Stimulated activated CD8-positive, alpha-beta memory T cell treated with anti-CD3 and anti-CD28 coated beads, Interleukin-4, amount 100 ng/mL, for 1 hour (primary cell): ENCODE measurements at places on chromosomes 3 and 15.

- DNase-seq = no peak
Observed at GRCh38 chr3:55899887-55900286, 412.8 kb upstream of the WNT5A start.

DNA sequence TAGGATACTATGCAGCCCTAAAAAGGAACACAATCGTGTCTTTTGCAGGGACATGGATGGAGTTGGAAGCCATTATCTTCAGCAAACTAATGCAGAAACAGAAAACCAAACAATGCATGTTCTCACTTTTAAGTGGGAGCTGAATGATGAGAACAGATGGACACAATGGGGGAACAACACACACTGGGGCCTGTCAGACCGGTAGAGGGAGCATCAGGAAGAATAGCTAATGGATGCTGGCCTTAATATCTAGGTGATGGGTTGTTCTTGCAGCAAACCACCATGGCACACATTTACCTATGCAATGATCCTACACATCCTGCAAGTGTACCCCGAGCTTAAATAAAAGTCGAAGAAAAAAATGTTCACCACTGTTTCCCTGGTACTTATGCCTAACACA lies 17.5 kb downstream of the SENP7 start:
- DNase-seq = no peak

DNA sequence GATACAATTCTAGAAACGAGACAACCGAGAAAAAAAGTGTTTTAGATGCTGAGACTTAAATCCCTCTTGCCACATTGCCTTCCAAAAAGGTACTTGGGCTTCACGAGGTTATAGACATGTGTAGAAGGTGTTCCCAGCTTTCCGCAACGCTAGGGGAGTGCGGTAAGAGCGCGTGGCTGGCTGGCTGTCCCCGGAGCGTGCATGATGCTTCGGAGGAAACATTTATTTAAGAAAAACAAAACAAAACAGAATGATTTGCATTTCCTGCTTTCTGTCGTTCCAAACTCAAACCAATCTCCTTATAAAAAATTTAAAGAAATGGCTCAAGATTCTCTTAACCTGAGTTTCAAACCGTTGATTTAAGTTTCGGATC lies 841 bp downstream of the SLC6A20 start:
- DNase-seq = no peak

- no peak for DNase-seq
Observed at GRCh38 chr15:100334015-100334414, 7.8 kb downstream of the ADAMTS17 start.

GRCh38 chr3:125511420-125512118 lies 8.4 kb downstream of the SNX4 start:
- no peak for DNase-seq

DNA sequence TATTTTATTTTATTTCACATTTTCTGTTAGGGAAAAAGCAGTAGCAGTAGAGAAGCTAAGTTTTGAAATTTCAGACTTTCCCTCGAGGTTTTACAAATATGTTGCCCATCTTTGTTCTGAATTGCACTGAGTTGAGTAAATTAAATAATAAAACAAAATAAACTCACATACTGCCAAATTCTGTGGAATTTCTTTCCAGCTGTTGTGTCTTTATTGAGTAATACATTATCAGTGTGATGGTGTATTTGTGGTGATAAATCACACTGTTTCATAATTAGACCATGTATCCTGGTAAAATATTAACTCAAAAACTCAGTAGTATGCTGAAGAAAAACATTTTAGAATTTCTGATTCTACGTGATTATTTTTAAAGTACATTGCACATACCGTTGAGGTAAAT lies 592.1 kb downstream of the SI start:
- no peak for DNase-seq

GRCh38 chr3:124656531-124656930 lies 73.7 kb upstream of the UMPS start:
- DNase-seq = no peak

- DNase-seq = no peak
Observed at GRCh38 chr3:37386627-37387230, 212.3 kb upstream of the LRRFIP2 start.

GRCh38 chr3:160564949-160565441 lies 376 bp downstream of the KPNA4 start:
- DNase-seq = peak; percentile 31

GRCh38 chr3:150556792-150557191 lies 10.2 kb downstream of the EIF2A start:
- DNase-seq = no peak

DNA sequence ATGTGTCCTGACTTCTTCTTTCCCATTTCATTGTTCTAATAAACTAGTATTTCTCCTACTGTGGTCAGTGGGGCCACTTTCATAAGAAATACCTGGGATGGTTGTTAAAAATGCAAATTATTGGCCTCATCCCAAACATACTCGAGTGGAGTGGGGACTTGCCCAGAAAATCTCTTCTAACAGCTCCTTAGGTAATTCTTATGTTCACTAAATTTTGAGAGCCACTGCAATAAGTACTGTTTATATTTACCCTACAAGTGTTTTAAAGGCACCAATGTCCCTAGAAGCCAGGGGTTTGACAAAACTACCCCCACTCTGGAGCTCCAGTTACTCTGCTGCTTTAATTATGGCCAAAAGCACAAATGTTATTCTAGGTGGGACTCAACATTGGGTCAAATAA lies 70.0 kb upstream of the ACP3 start:
- no peak for DNase-seq

DNA sequence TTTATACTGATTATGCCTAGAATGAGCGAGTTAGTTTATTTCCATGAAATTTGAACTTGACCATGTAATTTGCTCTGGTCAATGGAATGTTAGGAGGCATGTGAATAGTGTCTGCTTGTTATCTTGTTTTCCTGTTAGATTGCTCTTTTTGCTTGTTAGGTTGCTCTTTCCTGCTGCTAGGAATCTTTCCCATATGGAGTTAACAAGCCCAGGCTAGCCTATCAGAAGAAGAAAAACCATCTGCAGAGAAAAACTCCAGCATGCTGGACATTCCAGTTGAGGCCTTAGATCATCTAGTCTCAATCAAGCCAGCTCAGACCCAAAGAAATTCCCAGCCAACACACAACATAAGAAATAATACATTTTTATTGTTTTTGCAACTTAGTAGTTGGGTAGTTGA lies 470.2 kb upstream of the AGTR1 start:
- DNase-seq = no peak

- no peak for DNase-seq
Observed at GRCh38 chr3:169676925-169677537, 13.5 kb upstream of the MECOM start.

- DNase-seq = no peak
Observed at GRCh38 chr15:70170096-70170699, 72.5 kb upstream of the TLE3 start.

DNA sequence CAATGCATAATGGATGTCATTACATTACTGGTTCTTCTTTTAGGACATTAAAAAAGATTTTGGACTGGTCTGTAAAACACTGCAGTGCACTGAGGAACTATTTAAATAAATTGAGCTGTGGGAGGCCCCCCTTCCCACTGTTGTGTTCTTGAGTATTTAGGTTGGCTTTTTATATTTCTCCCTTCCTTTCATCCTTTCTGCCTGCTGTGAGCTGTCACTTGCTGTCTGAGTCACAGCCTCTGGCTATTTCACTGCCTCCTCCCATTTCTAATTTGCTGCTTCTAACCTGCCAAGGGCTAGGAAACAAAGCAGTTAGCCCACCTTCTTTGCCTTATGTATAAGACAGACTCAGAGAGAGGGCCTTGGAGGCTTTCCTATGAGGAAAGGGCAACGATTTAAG lies 89.0 kb upstream of the FNDC3B start:
- DNase-seq = no peak
